Right renal cortex interstitium (tissue), 3 donors: ENCODE measurements at places on chromosomes 5 and 9.

DNA sequence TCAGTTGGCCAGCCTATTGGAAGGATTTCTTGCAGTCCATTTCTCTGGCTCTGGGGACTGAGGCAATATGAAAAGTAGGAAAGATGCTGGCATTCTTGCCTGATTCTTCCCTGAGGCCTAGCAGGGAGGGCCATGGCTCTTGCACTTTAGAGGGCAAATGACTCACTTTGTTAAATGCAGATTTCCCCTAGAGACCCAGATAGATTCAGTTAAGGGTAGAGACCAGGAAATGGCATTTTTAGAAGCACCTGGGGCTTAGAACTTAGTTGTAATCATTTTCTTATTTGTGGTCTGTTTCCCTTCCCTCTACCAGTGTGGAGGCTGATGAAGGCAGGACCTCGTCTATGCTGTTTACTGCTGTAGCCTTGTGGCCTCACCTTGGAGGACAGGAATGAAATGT lies 112.8 kb upstream of the NR3C1 start:
- DNase-seq = no peak

DNA sequence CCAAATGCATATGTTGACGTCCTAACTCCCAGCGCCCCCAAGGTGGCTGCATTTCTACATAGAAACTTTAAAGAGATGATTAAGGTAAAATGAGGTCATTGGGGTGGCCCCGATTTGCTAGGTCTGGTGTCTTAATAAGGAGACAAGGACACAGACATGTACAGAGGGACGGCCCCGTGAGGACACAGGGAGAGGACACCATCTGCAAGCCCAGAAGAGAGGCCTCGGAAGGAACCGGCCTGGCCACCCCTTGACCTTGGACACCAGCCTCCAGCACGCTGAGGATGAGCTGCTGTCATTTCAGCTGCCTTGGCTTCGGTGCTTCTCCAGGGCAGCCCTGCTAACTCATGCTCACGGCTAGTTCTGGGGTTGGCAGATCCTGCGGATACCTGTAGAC lies 73.2 kb downstream of the MRPL36 start:
- no peak for DNase-seq

- no peak for DNase-seq
These were observed 87.3 kb downstream of the SERINC5 start for GRCh38 chr5:80168388-80169028.

GRCh38 chr5:140575309-140575708 lies 10.7 kb downstream of the SLC35A4 start:
- no peak for DNase-seq

GRCh38 chr5:179869101-179869500 lies 10.5 kb upstream of the MRNIP start:
- no peak for DNase-seq
